Stimulated activated CD4-positive, alpha-beta T cell treated with anti-CD3 and anti-CD28 coated beads, Interleukin-1b, Interleukin-23, amount 100 ng/mL, for 4 hours (primary cell): ENCODE measurements at places on chromosomes 7 and 10.

DNA sequence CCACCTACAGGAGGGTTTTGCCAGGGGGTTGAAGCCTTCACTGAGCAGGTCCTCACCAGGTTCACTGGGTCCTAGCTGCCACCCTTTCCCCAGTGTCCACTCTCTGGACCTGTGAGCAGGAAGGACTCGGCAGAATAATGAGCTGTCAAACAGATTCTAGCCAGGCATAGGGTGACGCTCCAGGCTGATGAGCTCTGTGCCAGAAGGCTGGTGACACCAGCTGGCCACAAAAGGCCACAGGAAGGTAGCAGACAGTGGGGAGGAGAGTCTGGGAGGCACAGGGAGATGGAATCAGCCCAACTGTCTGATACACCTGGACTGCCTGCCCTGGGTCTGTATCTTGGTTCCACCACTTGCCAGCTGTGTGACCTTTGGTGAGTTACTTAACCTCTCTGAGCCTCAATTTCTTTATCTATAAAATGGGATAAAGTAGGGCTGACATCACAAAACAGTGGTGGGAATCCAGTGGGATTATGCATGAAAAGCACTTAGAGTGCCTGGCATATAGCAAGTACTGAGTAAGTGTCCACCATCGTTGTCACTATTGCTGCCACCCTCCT, 26.7 kb upstream of the NDST2 start:
- DNase-seq, result no peak

DNA sequence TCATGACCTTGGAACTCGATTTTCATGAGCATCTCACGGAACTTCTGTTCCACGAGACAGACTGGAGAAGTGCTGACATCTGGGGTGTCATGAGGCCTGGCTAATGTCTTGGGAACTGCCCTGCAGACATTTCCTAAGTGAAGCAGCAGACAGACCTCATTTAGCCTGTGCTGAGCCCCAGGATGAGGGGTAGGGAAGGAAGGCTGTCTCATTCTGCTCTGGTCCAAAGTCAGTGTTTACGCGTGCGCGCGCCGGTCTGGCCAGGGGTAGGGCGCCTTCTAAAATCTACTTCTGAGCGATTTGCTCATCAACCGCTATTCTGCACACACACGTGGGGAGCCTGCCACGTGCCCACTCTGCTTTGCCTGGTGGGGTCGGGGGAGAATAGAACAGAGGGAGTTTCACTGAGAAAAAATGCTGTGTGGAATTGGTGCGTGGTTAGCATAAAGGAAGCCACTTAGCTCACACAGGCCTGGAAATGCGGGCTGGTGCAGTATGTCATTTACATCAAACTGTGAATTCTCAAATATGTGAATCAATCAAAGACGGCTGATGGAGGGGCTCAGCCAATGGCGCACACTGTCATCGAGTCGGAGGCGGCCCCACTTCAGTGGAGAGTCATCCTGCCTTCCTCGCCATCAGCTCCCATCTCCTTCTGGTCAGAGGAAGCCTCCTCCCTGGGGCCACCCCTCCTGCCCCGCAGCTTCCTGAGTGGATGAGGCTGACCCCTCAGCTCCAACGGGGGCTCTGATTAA, 335.1 kb downstream of the ADARB2 start:
- DNase-seq, result no peak

- no peak for DNase-seq
Measured at GRCh38 chr7:47670729-47671128, 88.8 kb upstream of the TNS3 start.

DNA sequence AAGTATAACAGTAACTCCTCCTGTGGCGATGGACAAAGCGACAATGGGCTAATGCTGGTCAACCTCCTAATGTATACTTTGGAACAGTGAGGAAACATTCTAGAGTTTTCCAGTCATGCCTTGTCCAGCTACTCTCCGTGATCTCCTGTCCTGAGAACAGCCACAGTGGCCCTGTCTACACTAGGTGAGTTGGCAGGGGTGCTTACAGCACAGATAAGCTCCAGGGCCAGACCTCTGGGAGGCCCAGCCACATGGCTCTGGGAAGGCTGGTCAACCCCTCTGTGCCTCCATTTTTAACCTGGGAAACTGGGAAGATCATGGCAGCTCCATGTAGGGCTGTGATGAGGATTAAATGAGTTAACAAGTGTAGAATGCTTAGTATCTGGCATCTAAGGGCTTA, 57.0 kb downstream of the CLEC2L start:
- no peak for DNase-seq

- no peak for DNase-seq
Measured at GRCh38 chr10:6256439-6256838, 53.7 kb downstream of the PFKFB3 start.

GRCh38 chr10:1424648-1425047, 312.7 kb downstream of the ADARB2 start:
- no peak for DNase-seq

DNA sequence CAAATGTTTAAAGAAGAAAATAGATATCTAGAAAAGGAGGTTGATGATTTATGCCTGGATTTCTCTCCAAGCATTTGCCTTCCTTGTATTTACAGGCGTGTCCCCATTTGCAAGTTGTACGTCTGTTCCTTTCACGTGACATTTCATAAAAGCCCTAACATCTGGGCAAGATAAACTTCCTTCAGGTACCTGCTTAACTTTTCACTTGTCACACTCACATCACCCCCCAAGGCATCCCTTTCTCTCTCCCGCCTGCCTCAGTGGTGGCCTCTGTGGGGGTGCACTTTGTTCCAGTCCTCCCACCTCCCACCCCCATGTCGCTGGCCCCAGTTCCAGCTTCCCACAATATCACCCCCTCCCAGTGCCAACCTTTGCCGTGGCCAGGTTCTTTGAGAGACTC, 6.7 kb downstream of the TWIST1 start:
- DNase-seq, result no peak

DNA sequence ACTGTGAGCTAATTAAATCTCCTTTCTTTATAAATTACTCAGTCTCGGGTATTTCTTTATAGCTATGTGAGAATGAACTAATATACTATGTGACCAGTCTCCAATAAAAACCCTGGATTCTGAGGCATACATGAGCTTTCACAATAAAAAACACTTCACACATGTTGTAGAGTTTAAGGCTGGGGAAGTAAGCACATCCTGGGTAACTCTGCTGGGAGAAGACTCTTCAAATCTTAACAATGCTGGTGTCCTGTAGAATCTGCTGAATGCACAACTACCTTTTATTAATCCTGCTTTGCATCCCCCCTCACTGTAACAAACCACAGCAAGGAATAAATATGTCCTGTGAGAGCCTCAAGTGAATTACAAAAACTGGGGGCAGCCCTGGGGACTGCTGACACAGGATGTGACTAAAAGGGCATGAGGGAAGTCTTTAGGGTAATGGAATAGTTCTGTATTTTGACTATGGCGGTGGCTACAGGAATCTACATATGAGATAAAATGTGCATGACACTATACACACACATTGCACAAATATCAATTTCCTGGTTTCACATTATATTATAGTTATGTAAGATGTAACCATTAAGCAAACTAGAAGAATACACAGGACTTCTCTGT, 45.1 kb upstream of the KCTD7 start:
- DNase-seq, result no peak

GRCh38 chr7:956031-956430, 1.6 kb upstream of the ADAP1 start:
- no peak for DNase-seq

DNA sequence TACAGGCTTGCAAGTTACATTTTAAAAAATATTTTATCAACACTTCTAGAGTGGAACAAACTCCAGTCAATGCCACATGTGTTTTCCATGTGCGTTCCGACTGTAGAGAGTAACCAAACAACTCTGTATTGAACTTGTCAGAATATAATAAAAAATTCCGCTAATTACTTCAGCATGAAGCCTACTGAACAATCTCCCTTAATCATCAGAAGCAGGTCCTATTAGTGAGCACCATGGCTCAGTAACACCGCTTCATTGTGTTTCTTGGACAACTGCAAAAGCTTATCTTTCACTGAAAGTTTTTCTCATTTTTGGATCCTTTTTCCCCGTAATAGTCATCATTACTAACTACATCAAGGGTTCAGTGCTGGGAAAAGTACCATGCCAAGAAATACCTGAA, 117.0 kb downstream of the MKX start:
- DNase-seq, result no peak

- DNase-seq, result peak; percentile 92
Measured at GRCh38 chr7:105876091-105876963, at the start of gene ATXN7L1. TSS of gene ATXN7L1 (minus strand) at chr7:105876599. CDS start at chr7:105876558, 41 bp downstream.

- DNase-seq, result no peak
Measured at GRCh38 chr10:115975506-115975905, 297.5 kb downstream of the GFRA1 start.

DNA sequence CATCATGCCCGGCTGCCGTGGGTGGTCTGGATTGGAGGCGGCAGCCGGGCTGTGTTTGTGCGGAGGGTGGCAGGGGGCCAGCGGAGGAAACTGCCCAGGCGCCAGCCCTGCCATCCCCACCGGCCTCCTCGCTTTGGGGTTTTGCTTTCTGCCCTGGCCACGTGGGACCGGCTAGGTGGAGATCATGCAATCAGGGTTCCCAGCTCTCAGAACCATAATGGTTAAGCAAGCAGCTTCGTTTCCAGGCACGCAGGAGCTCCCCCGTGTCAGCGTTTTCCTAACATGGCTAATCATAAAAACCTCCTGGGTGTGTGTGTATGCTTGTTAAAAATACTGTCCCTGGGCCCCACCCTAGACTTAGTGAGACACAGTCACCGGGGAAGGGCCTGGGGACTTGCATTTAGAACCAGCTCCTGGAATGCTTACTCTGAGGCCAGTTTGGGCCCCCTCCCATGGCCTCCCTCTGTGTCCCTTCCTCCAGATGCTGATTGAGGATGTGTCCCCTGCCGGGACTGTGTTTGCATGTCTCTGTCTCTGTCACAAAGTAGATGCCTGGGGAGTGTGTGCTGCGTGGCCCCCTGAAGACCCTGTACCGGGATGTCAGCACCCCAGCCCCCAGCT, 119.3 kb downstream of the CUX1 start:
- no peak for DNase-seq

DNA sequence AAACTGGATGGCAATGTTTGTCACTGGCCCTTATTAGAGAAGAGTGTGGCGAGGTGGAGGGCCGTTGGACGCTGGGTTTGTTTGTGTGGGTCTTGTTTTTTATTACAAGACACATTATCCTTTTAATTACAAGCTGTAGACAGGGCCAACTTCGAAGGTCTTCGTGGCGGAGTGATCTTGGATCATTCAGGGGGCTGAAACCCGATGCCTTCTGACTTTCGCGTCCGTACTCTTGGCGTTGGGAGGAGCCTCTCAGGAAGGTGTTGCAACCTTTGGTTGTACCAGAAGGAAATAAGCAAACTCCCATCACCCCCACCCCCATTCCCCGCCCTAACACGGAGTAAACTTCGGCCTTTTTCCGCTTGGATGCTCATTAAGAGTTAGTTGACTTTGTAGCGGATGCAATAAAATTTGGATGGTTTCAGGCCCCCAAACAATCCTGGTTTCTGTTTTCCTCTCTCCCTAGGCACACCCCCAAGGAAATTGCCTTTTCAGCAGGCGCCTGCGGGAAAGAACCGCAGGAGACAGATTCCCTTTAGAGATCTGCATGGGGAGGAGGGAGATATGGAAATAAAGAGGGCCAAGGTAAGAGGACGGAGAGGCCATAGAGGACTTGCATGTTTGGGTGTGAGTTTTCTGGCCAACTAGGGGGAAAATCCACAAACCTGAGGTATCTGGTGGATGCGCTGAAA, 294.5 kb upstream of the NFE2L3 start:
- no peak for DNase-seq

- no peak for DNase-seq
Measured at GRCh38 chr7:37441816-37442215, 6.8 kb downstream of the ELMO1 start.

- DNase-seq, result peak; percentile 77
Measured at GRCh38 chr7:151083071-151083823, at the start of gene TMUB1. TSS of gene TMUB1 (minus strand) at chr7:151083493. CDS start at chr7:151082563, 930 bp downstream.

DNA sequence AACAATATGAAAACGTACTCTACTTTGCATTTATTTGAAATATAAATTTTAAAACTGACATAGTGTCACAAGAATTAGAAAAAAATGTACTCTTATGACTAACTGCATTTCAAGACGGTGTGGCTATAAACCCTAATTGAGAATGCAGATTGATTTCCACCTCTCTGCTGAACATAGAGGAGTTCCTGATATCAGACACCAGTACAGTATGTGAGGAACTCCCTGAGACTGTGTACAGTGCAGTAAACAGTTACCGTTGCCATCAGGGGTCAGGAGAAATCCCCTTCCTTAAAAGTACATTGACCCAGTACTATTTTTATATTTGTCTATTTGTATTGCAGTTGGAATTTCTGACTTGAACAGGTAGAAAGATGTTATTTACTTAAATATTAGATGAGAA, 61.8 kb upstream of the DKK1 start:
- DNase-seq, result no peak
